ENCODE measurements at places on chromosomes 16 and 17.

DNA sequence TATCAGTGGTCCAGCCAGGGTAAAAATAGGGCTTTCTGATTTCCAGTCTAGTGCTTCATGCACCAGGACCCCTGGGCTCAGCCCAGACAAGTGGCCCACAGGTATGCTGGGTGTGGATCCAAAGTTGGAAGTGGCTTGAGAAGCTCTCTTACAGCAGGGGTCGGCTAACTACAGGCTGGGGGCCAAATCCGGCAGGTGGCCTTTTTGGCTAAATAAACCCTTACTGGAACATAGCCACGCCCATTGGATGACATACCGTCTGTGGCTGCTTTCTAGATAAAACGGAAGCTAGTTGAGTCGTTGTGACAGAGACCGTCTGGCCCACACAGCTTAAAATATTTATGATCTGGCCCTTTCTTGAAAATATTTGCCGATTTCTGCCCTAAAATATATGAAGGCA lies 119.0 kb upstream of the CDC42EP4 start:
- no peak for DNase-seq

DNA sequence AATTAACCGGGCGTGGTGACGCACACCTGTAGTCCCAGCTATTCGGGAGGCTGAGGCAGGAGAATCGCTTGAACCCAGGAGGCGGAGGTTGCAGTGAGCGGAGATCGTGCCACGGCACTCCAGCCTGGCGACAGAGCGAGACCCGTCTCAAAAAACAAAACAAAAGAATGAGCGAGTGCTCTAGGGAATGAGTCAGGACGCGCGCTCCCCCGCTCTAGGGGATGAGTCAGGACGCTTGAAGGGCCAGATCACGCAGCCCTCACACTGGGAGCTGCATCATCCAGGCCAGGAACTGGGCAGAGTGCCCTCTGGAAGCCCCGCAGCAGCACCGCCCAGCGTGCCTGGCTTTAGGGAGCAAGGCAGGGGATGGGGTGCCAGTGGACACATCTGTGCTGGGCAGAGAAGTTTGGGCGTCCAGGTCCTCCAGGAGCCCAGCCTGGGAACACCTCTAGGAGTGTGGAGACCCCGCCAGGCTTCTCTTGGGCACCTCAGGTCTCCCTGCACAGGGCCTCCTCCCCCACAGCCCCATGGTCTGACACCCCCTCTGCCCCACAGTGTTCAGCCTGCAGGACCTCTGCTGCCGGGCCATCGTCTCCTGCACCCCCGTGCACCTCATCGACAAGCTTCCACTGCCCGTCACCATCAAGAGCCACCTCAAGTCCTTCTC lies 3.9 kb upstream of the WFIKKN1 start:
- DNase-seq: peak; percentile 86

GRCh38 chr16:81060576-81061306 lies 16.3 kb downstream of the C16orf46 start:
- no peak for DNase-seq

DNA sequence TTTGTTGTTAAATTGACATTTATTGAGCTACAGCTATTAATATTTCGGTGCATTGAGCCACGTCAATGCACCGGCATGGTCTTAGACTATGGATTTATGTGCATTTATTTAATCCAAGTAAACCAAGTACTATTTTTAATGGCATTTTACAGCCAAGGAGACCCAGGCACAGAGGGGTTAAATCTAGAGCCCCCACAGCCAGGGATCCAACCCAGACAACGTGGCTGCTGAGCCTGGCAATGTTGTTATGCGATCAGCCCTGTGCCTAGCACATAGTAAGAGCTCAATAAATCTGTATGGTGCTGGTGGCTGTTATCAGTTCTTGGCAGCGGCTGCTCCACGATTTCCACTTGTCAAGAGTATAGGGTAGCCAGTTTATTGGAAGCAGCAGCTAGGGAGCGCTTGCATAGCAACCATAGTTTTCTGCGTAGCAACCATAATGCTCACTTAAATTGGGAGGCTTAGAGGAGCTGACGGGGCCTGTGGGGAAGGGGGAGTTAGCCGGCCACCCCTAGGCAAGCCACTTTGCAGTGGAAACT lies 541 bp upstream of the RBBP6 start:
- DNase-seq: no peak

DNA sequence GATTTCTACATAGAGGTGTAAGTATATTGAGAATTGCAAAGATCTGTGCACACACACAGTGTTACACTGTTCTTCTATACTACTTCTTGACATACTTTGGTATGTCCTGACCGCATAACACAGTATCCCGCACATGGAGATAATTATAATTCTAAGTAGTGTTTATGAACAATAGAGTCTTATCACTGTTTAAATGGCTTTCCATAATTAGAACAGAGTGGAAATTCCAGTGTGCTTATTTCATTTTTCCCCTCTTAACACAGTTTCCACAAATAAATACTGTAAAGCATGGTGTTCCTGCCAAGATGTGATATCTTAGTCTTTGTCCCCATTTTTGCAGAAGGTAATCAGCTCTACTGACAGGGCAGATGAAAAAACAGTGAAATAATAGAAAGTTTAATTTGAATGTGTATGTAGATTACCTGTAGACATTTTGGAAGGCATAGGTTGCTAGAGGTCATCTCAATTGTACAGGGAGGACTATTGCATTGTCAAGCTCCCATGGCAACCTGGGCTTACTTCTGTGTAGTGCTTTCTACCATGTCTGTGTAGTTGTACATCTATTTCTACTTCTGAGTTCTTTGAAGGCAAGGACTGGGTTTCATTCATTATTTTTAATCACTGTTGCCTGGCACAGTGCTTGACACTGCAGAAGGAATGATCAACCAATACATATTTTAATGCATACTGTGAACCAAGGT lies 10.1 kb upstream of the KRT28 start:
- no peak for DNase-seq

GRCh38 chr17:830950-831349 lies 48.8 kb downstream of the MRM3 start:
- no peak for DNase-seq

DNA sequence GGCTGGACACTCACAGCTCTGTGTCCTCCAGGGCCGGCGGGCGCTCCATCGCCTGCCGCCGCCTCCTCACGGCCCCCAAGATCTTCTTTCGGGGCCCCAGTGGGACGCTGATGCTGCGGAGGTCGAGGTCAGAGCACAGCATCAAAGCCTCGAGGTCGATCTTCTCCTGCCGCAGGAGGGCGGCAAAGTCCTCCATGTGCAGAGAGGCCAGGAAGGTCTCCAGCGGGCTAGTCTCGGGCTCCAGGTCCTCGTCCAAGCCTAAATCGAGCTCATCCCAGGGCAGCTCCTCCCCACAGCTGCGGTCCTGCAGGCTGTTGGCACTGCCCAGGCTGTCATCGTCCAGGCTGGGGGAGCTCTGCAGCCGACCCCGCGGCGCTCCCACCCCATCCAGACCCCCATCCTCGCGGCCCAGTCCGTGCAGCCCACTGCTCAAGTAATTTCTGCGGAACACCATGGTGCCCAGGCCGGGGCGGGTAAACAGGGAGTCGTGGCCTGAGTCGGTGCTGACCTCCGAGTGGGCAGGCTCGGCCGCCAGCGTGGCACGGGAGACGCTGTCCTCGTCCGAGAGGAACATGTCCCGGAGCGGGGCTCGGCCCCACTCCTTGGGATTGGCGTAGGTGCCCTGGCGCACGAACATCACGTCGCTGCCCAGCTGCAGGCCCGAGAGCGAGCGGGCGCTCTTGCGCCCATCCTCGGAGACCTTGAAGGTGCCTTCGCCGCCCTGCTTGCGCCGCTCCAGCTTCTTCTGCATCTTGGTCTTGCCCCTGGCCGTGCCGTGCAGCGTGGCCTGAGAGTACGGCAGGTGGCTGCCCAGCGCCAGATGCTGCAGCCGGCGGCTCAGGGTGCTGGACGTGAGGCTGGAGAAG lies 3.4 kb downstream of the USH1G start:
- DNase-seq: no peak

GRCh38 chr17:68843522-68843921 lies 111.7 kb downstream of the ABCA8 start:
- DNase-seq: no peak

GRCh38 chr17:1714427-1714979 lies 4.3 kb upstream of the TLCD2 start:
- peak; percentile 89 for DNase-seq

DNA sequence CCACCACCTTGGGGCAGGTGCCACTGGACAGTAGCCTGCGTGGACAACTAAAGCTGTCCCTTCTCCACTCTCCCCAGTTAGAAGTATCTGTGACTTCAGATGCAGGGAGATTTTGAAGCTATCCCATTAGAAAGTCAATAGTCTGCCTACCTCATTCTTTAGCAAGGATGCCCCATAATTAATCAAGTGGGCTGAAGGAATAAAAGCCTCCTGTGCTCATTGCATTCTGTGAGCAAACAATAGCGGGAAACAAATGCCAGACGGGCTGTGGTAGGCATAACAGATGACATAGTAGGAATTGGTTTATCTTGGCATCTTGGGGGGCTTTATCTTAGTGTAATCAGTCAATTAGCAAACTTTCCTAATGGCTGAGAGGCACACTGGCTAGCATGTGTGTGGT lies 96.7 kb upstream of the HSBP1 start:
- no peak for DNase-seq

DNA sequence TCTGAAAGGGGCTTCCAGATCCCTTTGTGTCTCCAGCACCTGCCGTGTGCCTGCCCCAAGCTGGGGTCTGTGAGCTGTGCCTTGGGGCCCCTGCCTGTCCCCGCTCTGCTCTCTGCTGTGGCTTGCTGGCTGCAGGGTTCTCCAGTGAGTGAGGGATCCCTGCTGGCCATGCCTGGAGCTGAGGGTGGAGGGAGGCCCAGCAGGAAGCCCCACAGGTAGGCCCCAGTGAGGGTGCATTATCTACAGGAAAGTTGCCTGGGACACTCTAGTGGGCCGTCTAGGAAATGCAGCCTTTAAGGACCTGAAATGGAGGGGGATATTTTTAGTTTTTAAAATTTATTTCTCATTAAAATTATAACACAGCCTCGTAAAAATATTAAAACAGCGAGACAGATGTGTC lies 50.9 kb downstream of the JPH3 start:
- no peak for DNase-seq

GRCh38 chr17:74281799-74282198 lies 7.8 kb downstream of the DNAI2 start:
- DNase-seq: no peak

- DNase-seq: no peak
Observed at GRCh38 chr16:17457513-17457912, 13.2 kb downstream of the XYLT1 start.

DNA sequence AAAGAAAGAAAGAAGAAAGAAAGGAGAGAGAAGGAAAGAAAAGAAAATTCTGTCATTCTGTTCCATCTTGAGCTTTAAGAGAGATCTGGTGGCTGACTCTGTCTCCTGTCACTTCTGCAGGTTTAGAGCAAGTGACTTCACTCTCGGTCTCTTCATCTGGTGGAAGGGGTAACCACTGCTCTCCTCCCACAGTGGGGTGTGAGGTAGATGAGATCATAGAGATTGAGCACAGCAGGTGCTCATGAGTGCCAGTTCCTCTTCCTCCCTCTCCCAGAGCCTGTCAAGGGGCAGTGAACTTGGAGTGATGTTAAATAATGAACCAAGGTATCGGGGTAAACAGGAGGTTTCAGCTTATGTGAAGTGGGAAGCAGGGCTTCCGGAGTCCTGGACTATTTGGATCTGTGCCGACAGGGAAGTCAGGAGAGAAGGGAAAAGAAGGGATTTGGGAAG lies 47.7 kb downstream of the BEAN1 start:
- no peak for DNase-seq

- no peak for DNase-seq
Observed at GRCh38 chr16:26530584-26531289, 536.0 kb upstream of the C16orf82 start.

DNA sequence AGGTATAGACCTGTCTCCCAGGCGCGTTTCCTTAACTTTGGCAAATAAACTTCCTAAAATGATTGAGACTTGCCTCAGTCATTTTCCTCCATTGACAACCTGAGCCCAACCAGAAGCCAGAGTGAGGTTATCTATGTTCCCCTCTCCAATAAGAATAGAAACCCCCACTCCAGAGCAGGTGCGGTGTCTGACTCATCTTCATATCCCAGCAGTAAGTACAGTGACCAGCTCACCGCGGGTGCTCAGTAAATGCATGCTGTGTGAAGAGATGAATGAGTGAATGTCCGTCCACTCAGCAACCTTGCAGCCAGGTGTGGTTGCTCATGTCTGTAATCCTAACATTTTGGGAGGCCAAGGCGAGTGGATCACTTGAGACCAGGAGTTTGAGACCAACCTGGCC lies 19.5 kb upstream of the CD300E start:
- no peak for DNase-seq

- no peak for DNase-seq
Observed at GRCh38 chr16:52494145-52494544, 52.8 kb downstream of the TOX3 start.

GRCh38 chr16:15642557-15643047 lies 352 bp downstream of the MARF1 start:
- DNase-seq: no peak

DNA sequence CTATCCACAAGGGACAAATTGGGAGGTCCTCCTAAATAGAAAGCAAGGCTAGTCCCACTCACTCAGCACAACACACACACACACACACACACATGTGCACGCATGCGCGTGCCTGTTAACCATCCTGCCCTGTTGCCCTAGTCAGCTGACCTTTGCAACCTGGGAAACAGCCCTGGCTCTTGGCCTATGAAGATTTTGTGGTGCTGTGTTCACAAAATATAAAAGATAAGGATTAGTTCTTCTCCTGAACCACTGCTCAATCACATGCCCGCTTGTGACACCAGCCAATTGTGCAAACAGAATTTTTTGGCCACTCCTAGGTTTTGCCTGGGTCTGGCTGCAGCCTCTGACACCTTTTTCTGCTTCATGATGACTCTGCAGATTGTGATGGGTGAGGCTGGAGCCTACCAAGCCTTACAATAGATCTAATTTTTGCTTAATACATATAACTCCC lies 3.3 kb upstream of the CES1 start:
- no peak for DNase-seq

- DNase-seq: no peak
Observed at GRCh38 chr17:48545539-48545938, 630 bp upstream of the HOXB2 start.

DNA sequence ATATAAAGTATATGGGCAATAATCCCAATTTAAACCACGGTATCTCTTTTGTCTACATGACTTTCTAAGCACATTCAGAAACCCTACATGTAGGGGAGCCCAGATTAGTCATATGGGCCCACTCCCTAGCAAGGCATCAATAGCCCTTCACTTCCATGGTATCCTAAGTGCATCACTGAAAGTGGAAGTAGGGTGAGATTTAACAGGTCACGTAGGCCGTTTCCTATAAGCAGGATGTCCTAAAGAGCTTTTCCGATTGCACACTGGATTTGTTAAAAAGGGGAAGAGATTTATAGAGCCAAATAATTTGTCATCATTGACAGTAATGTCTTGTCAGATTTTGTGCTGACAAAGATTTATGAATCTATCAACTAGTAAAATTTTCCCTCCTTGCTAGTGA lies 39.0 kb downstream of the CA4 start:
- no peak for DNase-seq

GRCh38 chr17:7557775-7558543 lies 591 bp upstream of the TNFSF13 start:
- no peak for DNase-seq

- no peak for DNase-seq
Observed at GRCh38 chr16:9438991-9439390, 347.5 kb downstream of the HAPSTR1 start.

- peak; percentile 93 for DNase-seq
Observed at GRCh38 chr17:50218771-50219315, 17.4 kb upstream of the COL1A1 start.

GRCh38 chr16:76614269-76614668 lies 337.1 kb downstream of the CNTNAP4 start:
- no peak for DNase-seq

Data from non-pigmented ciliary epithelial cell (primary cell).